Occipital lobe (tissue), 3 donors: ENCODE measurements at places on chromosomes 6 and 20. TPM values are rescaled to one million over a fixed set of nuclear protein-coding genes. Genes with fewer than 3 reads are reported as not detected.

DNA sequence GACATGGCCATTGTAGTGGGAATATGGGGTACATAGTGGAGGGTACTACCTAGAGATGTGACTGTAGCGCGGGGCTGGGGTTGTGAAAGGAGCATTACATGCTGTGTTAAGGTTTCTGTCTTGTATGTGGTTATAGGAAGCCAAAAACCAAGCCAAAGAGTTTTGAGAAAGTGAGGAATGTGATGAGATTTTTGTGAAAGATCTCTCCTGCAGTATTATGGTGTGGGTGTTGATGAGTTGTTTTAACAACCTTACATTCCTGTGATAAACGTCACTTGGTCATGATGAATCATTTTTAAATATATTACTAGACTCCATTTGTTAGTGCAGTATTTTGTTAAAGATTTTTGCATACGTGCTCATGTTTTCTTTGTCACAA, 48.9 kb downstream of the ZFAND3 start:
- no peak for DNase-seq

ZNF311 gene
- 8.9 TPM for total RNA-seq

- no peak for DNase-seq
Observed at GRCh38 chr20:21156266-21156665, 30.4 kb downstream of the KIZ start.

- DNase-seq = no peak
Observed at GRCh38 chr6:125050663-125051318, 88.6 kb downstream of the RNF217 start.

RPS6KA2 gene
- total RNA-seq = 18.4 TPM

- DNase-seq = no peak
Observed at GRCh38 chr6:6841571-6841970, 253.1 kb downstream of the LY86 start.

DNA sequence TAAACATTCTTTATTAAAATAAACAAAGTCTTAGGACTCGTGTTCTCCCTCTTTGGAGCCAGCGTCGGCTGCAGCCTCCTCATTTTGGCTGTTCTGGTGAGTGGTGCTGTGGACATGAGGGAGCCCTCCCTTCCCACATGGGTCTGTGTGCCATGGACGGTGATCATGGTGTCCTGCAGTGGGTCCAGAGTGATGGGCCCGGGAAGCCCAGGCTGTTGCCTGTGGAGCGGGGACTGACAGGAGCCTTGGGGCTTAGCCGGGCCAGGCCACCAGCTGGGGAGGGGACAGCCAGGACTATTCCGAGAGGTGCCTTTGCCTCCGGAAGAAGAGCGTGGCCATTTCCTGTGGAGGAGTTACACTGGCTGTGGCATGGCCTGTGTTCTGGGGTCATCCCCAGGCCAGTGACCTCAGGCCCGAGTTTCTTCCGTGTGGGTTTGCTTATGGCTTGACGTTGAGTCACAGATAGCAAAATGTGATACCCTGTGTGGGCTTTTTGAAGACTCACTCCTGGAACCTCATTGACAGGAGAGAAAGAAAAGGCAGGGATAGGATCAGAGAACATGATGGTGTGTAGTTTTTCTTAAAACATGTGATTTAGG, 153.4 kb downstream of the DTNBP1 start:
- DNase-seq = no peak

SLC24A3 gene
- 17.8 TPM for total RNA-seq

RMND1 gene
- 33.7 TPM for total RNA-seq

- peak; percentile 58 for DNase-seq
Observed at GRCh38 chr6:148464319-148465010, 121.8 kb downstream of the SASH1 start.

DNA sequence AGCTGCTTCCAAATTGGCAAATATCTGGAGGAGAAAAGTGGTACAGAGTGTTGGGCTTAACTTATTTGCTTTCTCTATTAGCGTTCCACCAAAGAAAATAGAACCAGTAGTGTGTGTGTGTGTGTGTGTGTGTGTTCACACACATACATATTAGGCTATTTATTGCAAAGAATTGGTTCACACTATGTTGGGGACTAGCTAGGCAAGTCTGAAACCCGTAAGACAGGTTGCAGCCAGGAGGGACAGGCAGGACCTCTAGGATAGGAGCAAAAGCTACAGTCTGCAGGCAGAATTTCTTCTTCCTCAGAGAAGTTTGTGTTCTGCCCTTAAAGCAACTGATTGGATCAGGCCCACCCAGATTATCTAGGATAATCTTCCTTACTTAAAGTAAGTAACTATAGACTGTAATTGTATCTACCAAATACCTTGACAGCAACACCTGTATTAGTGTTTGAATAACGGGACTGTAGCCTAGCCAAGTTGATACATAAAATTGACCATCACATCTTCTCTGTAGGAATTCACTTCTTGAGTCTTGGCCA, 12.8 kb downstream of the KCTD20 start:
- DNase-seq = no peak

DNA sequence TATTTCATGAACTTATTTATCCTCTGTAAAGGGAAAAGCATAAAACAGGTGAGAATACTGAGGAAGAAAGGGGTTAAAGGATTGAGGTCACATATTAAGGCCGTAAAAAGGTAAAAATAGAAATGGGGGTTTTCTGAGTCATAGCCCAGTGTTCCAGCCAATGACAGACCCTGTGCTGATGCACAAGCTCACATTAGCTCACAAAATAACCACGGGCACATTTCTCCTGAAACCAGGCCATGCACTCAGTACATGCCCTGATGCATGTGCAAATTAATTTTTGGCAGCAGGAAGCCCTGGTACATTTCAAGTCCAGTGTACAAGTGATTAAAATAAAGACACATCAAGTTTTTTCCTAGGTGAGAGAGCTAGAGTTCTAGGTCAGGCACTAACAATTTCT, 194.4 kb downstream of the TMEM200A start:
- DNase-seq = no peak

- no peak for DNase-seq
Observed at GRCh38 chr20:32805721-32806120, 14.0 kb upstream of the MAPRE1 start.

ABRACL gene
- total RNA-seq = 57.1 TPM

GRCh38 chr20:63107449-63108200, 100.9 kb upstream of the BHLHE23 start:
- no peak for DNase-seq

TRAPPC3L gene
- total RNA-seq = not detected

GRCh38 chr20:43948455-43948854, 33.8 kb downstream of the TOX2 start:
- no peak for DNase-seq

VEGFA gene
- total RNA-seq = 32.3 TPM

GSTA3 gene
- not detected for total RNA-seq

DNA sequence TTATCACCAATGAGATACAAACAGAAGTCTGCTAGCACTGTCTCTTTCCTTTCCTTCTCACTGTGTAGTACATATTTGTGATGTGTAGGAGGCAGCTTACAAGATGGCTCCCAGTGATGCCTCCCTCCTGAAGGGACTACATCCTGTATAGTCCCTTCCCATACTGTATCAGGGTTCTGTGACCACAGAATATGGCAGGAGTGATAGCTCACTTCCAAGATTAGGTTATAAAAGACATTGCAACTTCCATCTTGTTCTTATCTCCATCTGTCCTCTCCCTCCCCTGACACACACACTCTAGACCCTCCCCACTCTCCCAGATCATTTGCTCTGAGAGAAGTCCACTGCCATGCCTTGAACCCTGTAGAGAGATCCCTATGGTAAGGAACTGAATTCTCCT, 38.0 kb downstream of the SESN1 start:
- DNase-seq = no peak

- no peak for DNase-seq
Observed at GRCh38 chr6:41453244-41453643, 92.9 kb upstream of the FOXP4 start.
